ENCODE measurements at places on chromosomes 6 and 20.
A peak's percentile ranks its signal among the peaks of the same experiment; 100 is the strongest.

DNA sequence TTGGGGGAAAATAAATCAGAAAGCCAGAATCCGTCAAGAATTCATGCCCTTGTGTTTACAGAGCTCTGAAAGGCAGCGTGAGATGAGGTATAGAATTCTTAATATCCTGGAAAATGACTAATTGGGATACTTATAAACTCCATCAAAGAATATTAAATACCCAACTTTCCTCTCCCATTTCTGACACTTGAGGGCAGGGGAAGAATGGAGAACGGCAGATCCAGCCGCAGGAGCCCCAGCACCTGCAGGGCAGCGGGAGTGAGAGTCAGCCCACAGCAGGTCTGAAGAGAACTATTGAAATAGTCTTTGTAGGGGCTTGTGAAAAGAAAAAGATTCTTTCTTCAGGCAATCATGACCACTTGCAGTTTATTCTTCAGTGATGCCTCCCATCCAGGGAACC, 107.2 kb downstream of the AGPAT4 start:
- no peak for ATAC-seq

- ATAC-seq: no peak
Measured at GRCh38 chr20:43744151-43744611, 17.4 kb upstream of the GTSF1L start.

GRCh38 chr6:88870717-88871330, 92.6 kb downstream of the RNGTT start:
- no peak for ATAC-seq

DNA sequence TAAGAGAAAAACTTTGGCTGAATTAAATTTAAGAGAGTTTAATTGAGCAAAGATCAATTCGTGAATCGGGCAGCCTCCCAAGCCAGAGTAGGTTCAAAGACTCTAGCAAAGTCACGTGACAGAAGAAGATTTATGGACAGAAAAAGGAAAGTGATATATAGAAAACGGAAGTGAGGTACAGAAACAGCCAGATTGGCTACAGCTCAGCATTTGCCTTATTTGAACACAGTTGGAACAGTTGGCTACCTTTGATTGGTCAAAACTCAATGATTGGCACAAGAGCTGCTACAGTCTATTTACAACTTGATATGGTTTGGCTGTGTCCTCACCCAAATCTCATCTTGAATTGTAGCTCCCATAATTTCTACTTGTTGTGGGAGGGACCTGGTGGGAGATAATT, 102.6 kb downstream of the PLG start:
- ATAC-seq: no peak

GRCh38 chr6:112764377-112764776, 417.2 kb downstream of the RFPL4B start:
- no peak for ATAC-seq

GRCh38 chr6:129104131-129104530, 221.2 kb downstream of the LAMA2 start:
- peak; percentile 78 for ATAC-seq

- peak; percentile 84 for ATAC-seq
Measured at GRCh38 chr20:2624190-2624589, 28.2 kb upstream of the NOP56 start.

- no peak for ATAC-seq
Measured at GRCh38 chr20:58744836-58745235, 52.2 kb downstream of the NPEPL1 start.

Data from gastroesophageal sphincter (tissue), 4 donors.